ENCODE measurements at places on chromosomes 7 and 10. TPM values are rescaled to one million over a fixed set of nuclear protein-coding genes. Genes with fewer than 3 reads are reported as not detected.

DNA sequence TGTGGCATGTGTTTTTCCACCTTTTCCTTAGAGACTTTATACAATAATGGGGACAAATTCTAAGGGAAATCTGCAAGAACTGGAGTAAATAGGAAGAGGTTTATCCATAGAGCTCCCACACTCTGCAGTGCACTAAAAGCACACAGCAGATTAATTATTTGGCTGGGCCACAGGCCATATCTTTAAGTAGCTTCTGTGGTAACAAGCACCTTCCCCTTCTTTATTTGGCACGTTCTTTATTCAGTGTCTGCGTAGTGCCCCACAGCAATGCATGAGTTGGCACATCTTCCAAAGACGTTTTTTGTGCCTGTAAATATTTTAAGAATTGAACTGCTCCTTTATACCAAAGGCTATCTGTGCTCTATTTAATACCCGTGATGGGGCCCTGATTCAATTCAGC lies 104.9 kb upstream of the MBL2 start:
- DNase-seq, result no peak

- no peak for DNase-seq
These were observed 8.6 kb downstream of the POLD2 start for GRCh38 chr7:44114586-44115310.

The CLCN1 gene
- total RNA-seq, result not detected

- no peak for DNase-seq
These were observed 71.7 kb downstream of the TNS3 start for GRCh38 chr7:47510192-47510591.

GRCh38 chr10:116470071-116470470 lies 42.4 kb downstream of the PNLIPRP3 start:
- DNase-seq, result no peak

- no peak for DNase-seq
These were observed 21.9 kb downstream of the TNKS2 start for GRCh38 chr10:91820144-91820543.

DNA sequence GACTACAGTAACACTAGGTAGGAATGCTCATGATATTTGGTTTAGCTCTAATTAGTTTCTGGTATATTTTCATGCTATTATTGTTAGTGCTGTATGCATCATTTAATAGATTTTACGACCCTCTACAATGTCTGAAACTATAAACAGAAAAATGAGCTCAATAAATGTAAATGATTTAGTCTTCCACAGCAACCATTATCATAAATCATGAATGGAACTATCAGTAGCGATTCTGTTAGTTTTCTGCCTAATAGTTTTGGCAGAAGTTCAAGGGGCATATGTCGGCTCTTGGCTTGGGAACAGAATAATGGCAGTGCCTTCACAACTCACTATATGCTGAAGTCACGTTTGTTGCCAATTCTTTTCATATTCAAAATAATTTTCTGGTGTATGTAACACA lies 494.8 kb downstream of the PARD3 start:
- DNase-seq, result no peak

The GRM3 gene
- not detected for total RNA-seq

The IDI2 gene
- total RNA-seq, result not detected

DNA sequence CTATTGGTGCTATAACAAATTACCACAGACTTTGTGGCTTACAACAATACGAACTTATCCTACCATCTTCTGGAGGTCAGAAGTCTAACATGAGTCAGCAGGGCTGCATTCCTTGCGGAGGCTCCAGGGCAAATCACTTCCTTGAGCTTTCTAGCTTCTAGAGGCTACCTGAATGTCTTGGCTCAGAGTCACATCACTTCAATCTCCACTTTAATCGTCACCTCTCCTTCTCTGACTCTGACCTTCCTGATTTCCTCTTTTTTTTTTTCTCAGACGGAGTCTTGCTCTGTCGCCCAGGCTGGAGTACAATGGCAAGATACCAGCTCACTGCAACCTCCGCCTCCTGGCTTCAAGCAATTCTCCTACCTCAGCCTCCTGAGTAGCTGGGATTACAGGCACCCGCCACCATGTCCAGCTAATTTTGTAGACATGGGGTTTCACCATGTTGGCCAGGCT lies 44.6 kb upstream of the ANAPC16 start:
- no peak for DNase-seq

DNA sequence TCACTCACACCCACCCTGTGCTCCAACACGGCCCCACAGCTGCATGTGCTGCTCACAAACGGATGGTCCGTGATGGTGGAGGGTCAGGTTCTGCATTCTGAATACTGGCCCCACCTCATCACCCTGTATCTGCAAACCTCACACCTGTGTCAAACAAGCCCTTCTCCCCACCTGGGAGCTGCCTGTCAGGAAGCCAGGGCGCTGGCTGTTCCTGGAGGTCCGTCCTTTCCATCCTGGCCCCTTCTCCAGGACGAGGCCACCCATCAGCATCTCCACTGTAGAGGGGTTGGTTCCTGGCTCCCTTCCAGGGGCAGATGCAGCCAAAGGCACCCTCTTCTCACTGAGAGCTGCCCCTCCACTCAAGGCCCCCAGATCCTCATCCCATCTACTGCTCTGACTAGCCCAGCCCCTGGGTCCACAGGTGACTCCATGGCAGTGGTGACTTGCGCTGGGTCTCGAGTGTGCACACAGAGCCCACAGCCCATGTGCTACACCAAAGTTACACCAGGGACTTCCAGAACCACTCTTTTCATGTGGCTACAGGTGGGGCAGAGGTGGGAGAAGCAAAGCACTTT lies 229.4 kb downstream of the TNS3 start:
- DNase-seq, result no peak

The CCL24 gene
- total RNA-seq, result not detected

DNA sequence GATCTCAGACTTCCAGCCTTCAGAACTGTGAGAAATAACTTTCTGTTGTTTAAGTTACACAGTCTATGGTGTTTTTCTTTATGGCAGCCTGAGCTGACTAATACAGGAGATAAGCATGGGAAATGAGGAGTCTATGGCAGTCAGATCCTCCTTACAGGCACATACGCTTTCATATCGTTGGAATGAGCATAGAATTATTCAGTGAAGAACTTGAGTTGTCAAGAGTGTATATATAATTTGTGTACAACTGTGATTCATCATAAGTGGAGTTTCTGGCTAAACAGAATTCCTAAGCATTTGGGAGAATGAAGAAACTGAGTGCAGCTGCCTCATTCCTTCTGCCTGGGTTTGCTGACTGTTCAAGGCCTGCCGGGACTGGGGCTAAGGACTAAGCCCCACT lies 516.7 kb downstream of the ADRA2A start:
- no peak for DNase-seq

All from esophagus muscularis mucosa (tissue), 4 donors.